ENCODE measurements at places on chromosomes 7 and 10.

GRCh38 chr7:13333371-13333770 lies 645.9 kb downstream of the ARL4A start:
- ATAC-seq: peak; percentile 37

GRCh38 chr7:108282427-108282996 lies 152.4 kb upstream of the LAMB4 start:
- ATAC-seq: peak; percentile 28

- no peak for ATAC-seq
Measured at GRCh38 chr7:138512092-138512858, 52.2 kb downstream of the TRIM24 start.

DNA sequence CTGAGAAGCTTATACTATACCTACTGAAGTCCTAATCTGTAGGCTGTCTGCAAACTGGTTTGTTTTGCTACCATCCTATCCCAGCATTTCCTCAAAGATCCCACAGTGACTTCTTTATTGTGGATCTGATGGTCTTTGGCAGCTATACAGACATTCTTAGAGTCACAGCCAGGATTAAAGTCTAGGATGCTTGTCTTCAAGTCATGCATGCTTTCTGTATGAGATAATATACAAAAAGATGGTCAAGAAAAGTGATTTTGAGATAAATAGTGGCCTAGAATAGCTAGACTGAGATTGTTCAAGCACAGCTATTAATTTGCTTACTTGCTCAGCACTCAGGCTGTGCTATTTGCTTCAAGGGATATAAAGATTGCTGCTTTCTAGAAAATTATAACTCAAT lies 454.4 kb downstream of the AUTS2 start:
- ATAC-seq: peak; percentile 87

DNA sequence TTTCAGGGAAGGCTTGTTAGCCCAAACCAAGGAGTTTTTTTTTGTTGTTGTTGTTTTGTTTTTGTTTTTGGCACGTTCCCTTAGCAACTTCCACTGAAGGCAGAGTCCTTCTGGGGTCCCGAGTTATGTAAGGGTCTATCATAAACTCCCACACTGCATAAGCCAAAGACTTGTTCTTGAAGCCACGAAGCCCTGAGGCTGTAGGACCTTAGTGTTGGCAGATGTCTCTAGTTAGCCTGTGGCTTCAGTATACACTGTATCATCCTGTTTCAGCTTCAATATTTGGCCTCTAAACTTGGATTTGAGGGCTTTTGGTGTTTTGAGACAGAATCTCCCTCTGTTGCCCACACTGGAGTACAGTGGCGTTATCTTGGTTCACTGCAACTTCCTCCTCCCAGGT lies 13.6 kb downstream of the KPNA7 start:
- no peak for ATAC-seq

GRCh38 chr10:11975795-11976194 lies 66.8 kb downstream of the UPF2 start:
- ATAC-seq: no peak

GRCh38 chr7:155507576-155507975 lies 38.8 kb downstream of the CNPY1 start:
- ATAC-seq: no peak

DNA sequence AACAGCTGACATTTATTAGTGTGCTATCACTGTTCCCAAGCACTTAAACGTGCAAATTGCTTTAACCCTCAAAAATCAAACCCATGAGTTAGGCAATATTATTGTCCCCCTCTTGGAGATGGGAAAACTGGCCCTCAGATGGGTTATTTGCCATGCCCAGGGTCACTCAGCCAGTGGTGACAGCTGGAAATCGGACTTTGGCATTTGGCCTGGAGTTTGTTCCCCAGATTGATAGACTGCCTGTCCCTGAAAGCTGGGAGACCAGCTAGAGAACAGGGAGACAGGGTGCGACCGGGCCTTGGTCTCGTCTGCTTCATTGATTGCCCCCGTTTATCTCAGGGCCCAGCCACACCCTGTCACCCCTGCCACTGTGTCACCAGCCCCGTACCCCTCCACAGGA lies 366.3 kb upstream of the GALNT17 start:
- no peak for ATAC-seq

DNA sequence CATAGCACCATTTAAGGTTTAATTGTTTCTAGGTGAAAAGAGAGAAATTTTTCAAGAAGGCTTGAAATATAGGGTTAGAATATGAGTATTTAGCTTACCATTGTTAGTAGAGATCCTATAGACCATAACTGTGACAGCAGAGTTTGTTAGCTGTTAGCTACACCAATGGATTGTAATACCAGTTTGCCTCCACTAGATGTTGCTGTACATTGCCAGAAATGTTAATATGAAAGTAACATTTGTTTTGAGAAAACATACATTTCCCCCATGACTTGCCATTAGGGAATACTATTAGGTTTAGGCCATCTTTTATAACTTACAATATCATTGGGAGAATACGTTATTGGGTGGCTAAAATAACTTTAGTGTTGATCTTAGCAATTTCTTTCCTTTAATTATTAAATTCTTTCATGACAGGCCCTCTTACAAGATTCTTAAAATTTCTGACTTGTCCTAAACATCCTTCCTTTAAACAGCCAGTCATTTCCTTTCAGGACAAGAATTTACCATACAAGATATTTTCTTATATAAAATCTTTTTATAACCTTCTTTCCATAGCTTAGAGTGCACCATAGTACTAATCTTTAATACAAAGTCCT lies 39.5 kb downstream of the ZNF117 start:
- ATAC-seq: peak; percentile 69

- peak; percentile 61 for ATAC-seq
Measured at GRCh38 chr10:16545116-16545736, 23.5 kb upstream of the C1QL3 start.

DNA sequence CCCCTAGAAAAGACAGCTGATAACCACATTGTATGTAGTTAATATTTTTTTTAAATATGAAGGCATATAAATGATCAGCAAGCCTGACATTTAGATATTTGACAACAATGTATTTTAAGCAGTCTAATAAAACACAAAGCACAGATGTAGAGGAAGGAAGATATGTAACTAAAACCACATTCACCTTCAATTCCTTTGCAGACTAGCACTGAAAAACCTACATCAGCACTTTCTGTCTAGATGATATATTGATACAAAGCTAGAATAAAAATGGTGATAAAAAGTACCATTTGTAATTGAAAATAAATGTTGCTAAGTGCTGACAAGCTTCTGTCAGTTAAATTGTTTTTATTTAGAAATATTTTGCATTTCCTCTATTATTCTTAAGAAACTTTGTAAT lies 153.6 kb downstream of the IMMP2L start:
- ATAC-seq: no peak

GRCh38 chr7:40346554-40346953 lies 211.7 kb downstream of the SUGCT start:
- no peak for ATAC-seq

- ATAC-seq: peak; percentile 5
Measured at GRCh38 chr10:55627501-55628051, 733.5 kb downstream of the ZWINT start.

DNA sequence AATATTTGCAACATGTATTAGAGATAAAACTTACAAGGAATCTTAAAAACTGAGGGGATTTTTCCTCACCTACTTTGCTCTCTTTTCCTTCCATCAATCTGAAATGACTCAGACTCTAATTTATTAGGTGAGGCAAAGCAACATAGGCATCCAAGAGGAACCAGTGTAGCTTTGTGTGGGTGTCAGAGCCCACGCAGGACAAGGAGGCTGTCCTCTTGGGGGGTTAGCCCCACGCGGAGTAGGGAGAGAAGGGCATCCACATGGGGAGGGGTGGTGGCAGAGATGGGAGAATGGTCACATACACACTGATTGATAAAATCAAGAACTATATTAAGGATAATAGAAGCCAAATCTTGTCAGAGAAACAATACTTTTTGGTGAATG lies 33.8 kb upstream of the ARMS2 start:
- ATAC-seq: peak; percentile 24

DNA sequence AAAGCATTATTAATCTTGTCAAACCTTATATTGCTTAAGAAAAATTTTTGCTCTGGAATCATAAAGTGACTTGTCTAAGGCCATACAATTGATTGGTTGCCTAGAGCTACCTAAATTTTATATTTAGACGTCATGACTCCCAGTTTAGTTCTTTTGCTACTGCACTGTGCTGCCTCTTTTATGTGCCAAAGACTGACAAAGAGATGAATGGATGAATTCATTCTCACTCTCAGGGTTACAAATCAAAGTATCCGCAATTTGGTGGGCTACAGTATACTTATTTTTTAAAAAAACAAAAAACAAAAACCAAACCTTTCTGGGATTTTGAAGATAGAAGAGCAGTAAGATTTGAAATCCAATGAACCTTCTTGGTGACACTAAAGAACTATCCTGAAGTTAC lies 27.7 kb upstream of the TMEM229A start:
- ATAC-seq: no peak

DNA sequence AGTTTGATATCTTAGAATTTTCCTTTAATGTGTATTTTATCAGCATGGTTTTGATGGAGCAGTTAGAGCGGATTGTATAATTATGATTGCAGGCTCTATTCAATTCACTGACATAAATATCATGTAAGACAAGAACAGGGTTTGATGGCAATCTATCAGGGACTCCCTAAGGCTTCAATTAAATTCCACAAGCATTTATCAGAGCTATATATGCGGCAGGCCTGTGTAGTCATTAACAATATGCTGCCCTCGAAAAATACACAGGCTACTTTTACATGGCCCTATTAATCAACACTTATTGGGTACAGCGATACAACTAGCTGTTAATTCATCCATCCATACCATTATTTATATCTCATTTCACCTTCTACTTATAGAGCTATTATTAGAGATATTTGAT lies 358.1 kb upstream of the TPK1 start:
- ATAC-seq: no peak

- ATAC-seq: no peak
Measured at GRCh38 chr10:69648461-69648860, 18.4 kb downstream of the FAM241B start.

GRCh38 chr10:43712821-43713584 lies 64.3 kb upstream of the ZNF32 start:
- ATAC-seq: no peak

- no peak for ATAC-seq
Measured at GRCh38 chr10:46296641-46297141, 9.9 kb downstream of the ANTXRL start.

- ATAC-seq: no peak
Measured at GRCh38 chr7:150942591-150943452, 35.3 kb downstream of the KCNH2 start.

DNA sequence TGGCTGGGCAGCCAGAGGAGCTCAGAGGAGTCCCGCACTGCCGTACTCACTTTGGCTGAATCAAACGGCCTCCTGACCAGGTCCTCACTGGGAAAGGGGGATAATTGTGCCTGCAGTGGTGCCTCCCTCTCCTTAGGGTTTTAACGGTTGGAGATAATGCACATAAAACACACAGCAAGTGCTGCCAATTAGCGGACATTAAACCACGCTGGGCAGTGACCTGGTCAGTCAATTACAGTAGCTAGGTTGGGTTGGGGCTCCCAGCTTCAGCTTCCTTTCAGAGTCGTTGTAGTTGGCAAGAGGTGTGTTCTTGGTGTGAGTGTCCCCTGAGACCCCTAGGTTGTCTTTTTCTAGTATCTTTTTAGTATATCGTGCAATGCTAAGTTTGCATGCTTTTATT lies 146.6 kb downstream of the C10orf105 start:
- no peak for ATAC-seq

- ATAC-seq: peak; percentile 76
Measured at GRCh38 chr10:34655286-34656170, 159.6 kb downstream of the PARD3 start.

DNA sequence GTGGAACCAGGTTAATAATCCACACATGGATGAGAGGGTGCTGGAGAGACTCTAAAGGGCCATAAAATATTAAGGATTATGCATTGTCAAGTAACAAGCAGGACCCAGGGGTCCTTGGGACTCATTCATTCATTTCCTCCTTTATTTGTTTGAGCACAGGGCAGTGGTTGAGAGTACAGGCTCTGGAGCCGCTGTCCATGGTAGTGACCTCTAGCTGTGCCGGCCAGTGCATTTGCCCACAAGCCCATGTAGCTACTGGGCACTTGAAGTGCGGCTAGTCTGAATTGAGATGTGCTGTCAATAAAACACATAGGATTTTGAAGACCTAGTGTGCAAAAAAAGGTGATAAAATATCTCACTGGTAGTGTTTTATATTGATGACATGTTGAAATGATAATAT lies 137.6 kb downstream of the C10orf105 start:
- ATAC-seq: peak; percentile 80
